HFF-Myc (cell line): ENCODE measurements at places on chromosomes 6 and 20.

DNA sequence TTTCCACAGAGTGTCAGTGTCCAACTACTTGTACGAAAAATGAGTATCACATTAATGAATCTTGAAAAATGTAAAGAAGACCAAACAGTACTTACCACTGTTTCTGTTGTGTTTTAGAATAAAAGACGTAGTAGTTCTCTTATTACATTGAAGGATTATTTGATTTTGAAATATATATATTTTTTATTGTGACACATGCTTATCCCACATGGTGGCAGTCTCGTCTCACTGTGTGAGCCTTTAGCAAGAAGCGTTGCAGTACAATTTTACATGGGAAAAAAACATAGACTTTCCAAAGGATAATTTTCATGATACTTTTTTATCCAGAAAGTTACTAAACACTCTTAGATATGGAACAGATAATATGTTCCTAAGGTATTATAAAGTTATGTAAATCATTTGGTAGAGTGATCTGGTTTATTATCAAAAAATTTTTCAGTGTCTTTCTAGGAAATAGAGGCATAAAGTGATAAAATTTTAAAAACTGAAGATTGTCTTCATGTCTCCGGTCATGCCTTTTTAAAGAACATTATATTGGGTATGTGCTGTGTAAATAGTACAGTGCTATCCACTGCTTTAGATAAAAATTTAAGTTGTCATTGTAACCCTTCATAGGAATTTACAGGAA lies 117.5 kb upstream of the SAMD5 start:
- DNase-seq, result no peak

DNA sequence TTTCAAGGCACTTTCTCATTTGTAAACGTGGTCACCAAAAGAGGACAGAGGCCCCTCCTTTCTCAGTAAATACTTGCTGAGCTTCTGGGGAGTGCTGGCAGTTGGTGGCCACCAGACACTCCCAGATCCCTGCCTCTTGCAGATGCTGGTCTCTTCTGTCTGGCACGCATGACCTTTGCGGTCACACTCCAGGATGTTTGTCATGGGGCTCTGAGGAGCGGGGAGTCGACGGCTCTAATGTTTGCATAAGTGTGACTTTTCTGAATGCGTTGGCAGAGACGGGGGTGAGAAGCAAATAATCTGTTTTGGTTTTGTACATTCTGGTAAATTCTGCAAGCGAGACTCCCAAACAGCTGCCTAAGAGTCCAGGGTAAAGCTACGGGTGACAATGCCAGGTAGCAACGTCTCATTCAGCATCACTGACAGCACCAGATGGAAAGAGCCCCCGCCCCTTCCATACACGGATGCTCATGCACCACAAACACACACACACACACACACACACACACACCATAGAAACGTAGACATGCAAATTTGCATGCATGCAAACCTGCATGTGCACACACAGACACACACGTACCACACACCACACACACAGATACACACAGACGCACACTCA lies 101.1 kb downstream of the YTHDF1 start:
- DNase-seq, result no peak

- no peak for DNase-seq
Observed at GRCh38 chr6:20310185-20310584, 91.5 kb upstream of the E2F3 start.

DNA sequence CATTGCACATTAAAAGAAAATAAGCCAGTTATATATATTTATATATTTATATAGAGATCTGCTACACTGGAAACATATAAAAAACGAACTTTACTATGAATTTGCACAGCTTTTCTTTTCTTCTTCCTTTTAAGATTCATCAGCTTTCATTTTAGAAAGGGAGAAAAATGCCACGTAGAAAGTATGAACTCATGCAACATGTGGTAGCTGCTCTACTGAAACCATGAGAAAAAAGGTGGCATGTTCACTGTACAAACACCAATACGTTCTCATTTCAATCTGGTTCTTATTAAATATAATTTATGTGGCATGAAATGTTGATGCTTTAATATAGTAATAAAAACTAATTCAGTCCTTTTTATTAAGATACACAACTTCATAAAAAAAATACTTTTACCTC lies 68.8 kb upstream of the THEMIS start:
- DNase-seq, result no peak

- no peak for DNase-seq
Observed at GRCh38 chr20:9160757-9161156, 91.9 kb downstream of the PLCB4 start.

GRCh38 chr6:159080217-159080976 lies 35.6 kb upstream of the TAGAP start:
- DNase-seq, result no peak

DNA sequence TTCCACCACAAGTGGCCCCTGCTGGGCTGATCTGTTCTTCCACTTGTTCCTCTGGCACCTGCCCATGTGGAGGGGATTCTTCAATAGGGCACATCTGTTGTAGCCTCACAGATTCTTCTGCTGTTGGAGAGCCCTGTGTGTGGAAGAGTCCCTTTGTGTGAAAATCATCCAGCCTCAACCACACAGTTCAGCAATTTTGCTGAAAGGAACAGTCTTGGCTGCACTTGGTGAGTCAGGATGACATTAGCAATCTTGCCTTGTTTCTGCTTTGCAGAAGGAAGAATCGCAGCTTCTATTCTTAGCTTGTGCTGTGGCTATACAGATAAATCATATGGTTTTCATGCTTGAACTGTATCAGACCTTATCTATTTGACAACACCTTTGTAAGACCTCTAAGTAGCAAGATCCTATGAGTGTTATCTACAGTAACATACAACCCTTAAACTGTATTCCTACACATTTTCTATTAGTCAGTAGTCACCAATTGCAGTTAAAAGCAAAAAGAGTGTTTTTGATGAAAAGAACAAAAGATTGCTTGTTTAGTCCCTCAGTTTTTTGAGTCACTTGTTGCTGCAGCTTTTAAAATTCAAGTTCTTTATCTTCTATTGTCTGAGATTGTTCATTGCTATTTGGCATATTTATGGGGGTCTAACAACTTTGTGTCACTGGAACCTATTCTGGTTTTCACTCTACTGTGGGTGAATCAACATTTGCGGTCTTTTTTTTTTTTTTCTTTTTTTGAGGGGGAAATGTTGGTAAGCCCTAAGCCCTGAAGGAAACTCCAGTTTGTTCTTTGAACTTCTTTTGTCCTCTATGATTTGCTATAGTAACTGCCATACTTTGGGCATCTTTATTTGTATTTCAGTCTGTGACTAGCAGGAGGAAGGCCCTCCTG lies 231.6 kb downstream of the TFAP2B start:
- DNase-seq, result no peak

DNA sequence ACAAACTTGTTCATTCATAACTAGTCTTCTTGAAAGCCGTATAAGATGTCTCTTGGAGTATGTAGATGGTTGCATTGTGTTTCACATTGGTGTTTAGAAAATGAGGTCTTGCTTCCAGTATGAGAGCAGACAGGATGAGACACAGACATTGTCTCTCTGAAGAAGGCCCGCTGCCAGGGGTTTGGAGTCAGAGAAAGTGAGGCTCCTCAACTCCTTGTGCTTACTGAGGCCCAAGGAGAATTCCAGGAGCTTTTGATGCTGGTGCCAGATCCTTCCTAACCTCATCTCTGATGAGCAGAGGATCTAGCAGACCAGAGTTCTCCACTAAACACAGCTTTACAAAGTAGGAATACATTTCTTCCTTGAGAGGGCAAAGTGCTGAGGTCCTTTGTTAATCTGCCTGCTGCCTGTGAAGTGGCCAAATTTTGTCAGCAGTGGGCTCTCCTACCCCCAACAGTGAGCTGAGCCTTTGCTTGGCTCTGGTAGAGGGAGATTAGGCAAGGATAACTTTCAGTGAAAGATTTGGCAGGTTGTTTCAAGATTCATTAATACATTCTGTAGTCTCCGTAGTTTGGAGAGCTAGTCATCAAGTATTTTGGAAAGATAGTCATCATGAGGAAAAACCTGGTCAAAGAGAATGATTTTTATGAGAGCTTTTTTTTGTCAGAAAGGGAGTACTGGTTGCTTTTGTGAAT lies 9.7 kb downstream of the MAPRE1 start:
- no peak for DNase-seq

DNA sequence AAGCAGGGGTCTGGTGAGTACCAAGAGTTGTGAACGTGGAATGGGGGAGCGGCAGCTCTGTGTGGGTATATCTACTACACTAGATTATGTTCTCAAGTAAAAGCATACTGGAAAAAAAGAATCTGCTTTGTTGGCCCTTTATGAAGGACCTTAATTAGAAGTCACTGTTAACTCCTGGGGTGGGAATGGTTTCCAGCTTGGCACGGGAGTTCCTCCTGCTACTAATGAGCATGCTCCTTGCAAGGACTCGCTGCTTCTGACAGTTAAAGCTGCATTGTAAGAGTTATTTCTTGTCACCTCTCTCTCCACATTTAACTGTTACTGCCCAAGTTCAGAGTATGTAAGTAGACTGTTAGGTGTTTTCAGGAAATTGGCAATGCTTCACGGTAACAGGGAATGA lies 292.7 kb downstream of the ZFAND3 start:
- no peak for DNase-seq

- DNase-seq, result no peak
Observed at GRCh38 chr6:53178837-53179432, 30.3 kb upstream of the GCM1 start.

- no peak for DNase-seq
Observed at GRCh38 chr6:112939563-112939962, 592.4 kb downstream of the RFPL4B start.

GRCh38 chr6:114718716-114719270 lies 376.0 kb upstream of the HS3ST5 start:
- DNase-seq, result no peak

- no peak for DNase-seq
Observed at GRCh38 chr20:51936377-51936776, 134.1 kb upstream of the SALL4 start.

- DNase-seq, result no peak
Observed at GRCh38 chr6:148470156-148470555, 127.5 kb downstream of the SASH1 start.

- peak; percentile 61 for DNase-seq
Observed at GRCh38 chr6:87731818-87732661, 30.0 kb upstream of the AKIRIN2 start.

DNA sequence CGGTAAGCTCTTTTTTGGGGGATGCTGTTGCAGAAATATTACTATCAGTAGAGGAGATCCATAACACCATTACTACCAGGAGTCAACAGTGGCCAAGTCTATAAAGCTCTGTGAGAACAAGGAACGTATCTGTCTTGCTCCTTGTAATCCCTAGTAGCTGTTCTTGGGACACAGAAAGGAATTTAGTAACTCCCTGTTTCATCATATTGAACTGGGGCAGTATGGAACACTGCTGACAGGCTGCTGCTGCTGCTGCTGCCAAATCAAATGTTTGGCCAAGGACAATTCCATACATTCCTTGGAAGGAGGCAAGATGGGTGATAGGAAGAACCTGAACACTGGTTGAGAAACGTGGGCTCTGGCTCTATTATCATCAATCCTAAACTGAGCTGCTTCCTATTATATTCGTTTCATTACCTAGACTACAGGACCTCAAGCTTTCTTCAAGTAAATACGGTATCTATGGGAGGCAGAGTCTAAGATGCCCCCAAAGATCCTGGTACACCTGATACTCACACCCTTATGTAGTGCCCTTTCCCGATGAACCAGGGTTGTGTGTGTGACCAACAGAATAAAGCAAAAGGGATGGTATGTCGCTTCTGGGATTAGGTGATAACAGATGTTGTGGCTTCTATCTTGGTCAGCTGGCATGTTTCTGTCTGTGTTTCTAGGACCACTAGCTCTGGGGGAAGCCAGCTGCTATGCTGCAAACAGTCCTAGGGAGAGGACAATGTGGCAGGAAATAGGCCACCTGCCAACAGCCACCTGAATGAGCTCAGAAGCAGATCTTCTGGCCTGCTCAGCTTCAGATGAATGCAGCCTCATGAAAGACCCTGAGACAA lies 39.5 kb downstream of the ELOVL5 start:
- DNase-seq, result no peak

- DNase-seq, result no peak
Observed at GRCh38 chr20:63642527-63643247, 10.5 kb downstream of the STMN3 start.

GRCh38 chr20:36852187-36852586 lies 23.8 kb upstream of the TLDC2 start:
- DNase-seq, result no peak

- no peak for DNase-seq
Observed at GRCh38 chr6:148534871-148535270, 192.2 kb downstream of the SASH1 start.

GRCh38 chr6:144936764-144937163 lies 651.6 kb downstream of the UTRN start:
- DNase-seq, result no peak

DNA sequence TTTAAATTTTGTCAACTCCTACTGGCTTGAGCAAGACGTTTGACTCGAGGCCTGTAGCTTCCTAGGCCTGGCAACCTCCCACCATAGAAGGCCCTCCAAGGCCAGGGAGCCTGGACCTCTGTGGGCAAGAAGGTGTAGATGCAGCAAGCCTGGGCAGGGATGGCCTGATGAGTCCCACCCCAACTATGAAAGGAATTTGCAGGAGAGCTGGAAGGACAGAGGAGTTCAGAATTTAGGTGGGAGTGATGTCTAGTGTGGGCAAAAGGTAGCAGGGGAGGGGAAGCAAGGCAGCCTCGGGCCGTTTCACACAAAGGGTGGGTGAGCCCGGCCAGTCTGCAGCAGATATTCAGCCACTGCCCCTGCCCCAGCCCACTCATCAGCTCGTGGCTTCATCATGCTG lies 245.2 kb downstream of the CDH26 start:
- DNase-seq, result no peak

DNA sequence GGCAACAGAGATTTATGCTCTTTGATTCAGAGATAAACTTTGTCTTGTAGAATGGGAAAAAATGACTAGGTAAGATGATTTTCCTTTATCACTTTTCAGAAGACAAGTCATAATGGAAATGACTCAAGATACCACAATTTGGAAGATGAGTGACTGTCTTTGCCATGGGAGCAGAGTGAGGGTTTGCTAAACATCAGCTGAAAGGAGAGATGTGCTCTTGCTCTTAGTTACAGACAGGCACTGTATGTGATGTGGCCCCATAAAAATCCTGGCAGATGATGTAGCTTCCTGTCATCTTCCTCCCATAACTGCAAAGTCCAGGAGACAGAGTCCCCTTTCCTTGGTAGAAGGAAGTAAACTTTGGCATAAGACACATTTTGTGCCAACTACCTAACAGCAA lies 47.6 kb downstream of the BACH2 start:
- DNase-seq, result no peak

GRCh38 chr6:168632694-168633093 lies 191.7 kb downstream of the SMOC2 start:
- no peak for DNase-seq

GRCh38 chr6:123321020-123321419 lies 315.7 kb downstream of the TRDN start:
- DNase-seq, result no peak

DNA sequence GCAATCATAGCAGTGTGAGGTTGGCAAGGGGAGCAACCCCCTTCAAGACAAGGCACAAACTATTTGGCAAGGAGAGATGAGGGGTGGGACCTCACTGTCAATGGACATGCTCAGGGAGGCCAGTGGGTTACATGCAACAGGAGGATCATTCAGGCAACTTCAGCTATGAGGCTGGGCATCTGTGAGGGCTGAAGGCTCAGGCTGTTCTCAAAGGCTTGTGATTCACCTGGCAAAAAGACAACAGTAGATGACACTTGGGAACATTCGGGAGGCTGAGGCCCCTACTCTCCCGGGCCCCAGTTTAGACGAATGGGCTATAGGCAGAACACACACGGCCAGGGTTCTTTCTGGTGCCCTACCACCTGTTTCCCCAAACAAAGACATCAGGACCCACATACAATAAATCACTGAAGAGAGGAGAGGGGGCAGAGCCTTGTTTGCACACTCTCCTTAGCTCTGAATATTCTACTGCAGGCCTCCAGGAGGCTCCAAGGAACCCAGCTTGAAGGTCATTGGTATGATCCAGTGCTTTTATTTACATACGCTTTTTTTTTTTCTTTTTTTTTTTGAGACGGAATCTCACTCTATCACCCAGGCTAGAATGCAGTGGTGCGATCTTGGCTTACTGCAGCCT lies 7.9 kb downstream of the TUBB start:
- DNase-seq, result no peak
